ENCODE measurements at places on chromosomes 7 and 10. TPM values are rescaled to one million over a fixed set of nuclear protein-coding genes. Genes with fewer than 3 reads are reported as not detected.
A peak's percentile ranks its signal among the peaks of the same experiment; 100 is the strongest.

DNA sequence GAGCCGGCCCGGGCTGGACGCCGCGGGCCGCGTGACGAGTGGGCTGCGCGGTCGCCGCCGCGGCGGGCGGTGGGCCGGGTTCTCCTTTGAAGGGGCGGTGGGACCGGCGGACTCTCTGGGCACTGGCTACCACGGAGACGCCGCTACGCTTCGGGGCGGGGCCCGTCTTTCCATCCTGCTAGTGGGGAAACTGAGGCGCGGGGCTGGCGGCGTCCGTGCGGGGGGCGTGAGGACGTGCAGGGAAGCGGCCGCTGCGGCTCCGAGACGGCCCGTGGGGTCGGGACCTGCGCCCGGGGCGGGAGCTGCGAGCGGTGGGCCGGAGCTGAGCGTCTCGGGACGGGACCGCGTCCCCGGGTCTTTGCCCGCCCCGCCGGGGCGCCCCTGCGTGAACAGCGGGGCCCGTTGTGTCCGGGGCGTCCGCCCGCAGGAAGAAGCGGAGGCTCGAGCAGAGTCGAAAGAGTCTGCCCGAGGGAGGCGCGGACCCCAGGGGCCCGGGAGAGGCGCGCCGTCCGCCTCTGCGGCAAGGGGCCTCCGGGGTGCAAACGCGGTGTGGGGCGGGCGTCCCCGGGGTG is 548 bp upstream of the BNIP3 start:
- H3K4me3 ChIP-seq, result peak overlapping the region; percentile 71
- no peak for DNase-seq
- peaks cover 16% of the 10 kb centered on the region for H3K27me3 ChIP-seq
- H3K4me1 ChIP-seq, result peaks cover 30% of the 10 kb centered on the region
- peaks cover 31% of the 10 kb centered on the region for H3K36me3 ChIP-seq

- H3K27me3 ChIP-seq, result peaks cover under 1% of the 10 kb centered on the region
- DNase-seq, result no peak
- H3K4me1 ChIP-seq, result no peaks in the 10 kb centered on the region
- no peaks in the 10 kb centered on the region for H3K36me3 ChIP-seq
- H3K27ac ChIP-seq, result no peak overlapping the region
- no peak overlapping the region for H3K4me3 ChIP-seq
Measured at GRCh38 chr10:125024497-125025234, 82.7 kb downstream of the ZRANB1 start.

PPP1R3A gene
- total RNA-seq, result not detected

GRCh38 chr10:14676732-14677131 is 98.0 kb downstream of the FAM107B start:
- H3K27me3 ChIP-seq, result peaks cover 5% of the 10 kb centered on the region
- no peak for DNase-seq
- H3K36me3 ChIP-seq, result no peaks in the 10 kb centered on the region
- no peaks in the 10 kb centered on the region for H3K4me1 ChIP-seq
- no peak overlapping the region for H3K4me3 ChIP-seq

ZNF107 gene
- 20.2 TPM for total RNA-seq

GIMAP7 gene
- 134 TPM for total RNA-seq

DNA sequence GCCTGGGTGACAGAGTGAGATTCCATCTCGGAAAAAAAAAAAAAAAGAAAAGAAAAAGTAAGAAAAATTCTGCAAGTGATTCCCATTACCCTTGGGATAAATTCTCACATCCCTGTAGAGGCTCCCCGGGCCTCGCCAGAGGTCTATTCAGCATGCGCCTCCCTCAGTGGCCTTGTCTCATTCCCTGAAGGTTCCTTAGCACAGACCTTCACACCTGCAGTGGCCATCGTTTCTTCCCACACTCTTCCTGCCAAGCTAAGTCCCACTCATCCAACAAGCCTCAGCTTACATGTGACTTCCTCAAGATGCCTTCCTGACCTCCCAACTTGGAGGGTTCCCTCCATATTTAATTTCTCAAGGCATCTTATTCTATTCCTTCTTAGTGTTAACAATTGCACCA is 20.9 kb upstream of the BAG3 start:
- no peaks in the 10 kb centered on the region for H3K36me3 ChIP-seq
- H3K4me3 ChIP-seq, result no peak overlapping the region
- no peaks in the 10 kb centered on the region for H3K4me1 ChIP-seq
- H3K27ac ChIP-seq, result no peak overlapping the region
- peaks cover 3% of the 10 kb centered on the region for H3K27me3 ChIP-seq
- no peak for DNase-seq

- H3K27ac ChIP-seq, result no peak overlapping the region
- H3K36me3 ChIP-seq, result no peaks in the 10 kb centered on the region
- peak; percentile 50 for DNase-seq
Measured at GRCh38 chr7:1046722-1047679, 2.7 kb downstream of the GPR146 start.

CTAGE4 gene
- 0.47 TPM for total RNA-seq

DNA sequence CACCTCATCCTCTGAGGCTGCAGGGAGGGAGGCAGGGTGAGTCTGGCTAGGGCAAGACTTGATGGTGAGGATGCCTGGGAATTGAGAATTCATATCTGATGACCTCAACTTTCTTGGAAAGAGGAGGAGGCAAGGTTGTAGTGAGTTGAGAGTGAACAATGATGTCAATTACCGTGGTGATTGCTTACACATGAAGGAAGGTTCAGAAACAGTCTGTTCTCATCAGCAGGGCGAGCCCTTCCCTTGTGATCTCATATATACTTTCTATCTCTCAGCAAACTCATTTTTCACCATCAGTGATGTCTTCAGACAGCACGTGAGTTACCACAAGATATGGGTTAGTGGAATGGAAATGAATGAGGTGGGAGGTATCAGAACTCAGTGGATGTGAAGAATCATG is 20.1 kb upstream of the COL13A1 start:
- H3K4me1 ChIP-seq, result peaks cover 2% of the 10 kb centered on the region
- H3K27me3 ChIP-seq, result peaks cover 23% of the 10 kb centered on the region
- no peaks in the 10 kb centered on the region for H3K36me3 ChIP-seq
- no peak for DNase-seq
- H3K4me3 ChIP-seq, result no peak overlapping the region
